Left lobe of liver (tissue), 2 donors: ENCODE measurements at places on chromosomes 2 and 18.

GRCh38 chr2:169349535-169349934, 12.8 kb downstream of the LRP2 start:
- no peak for DNase-seq

GRCh38 chr2:55957142-55957541, 33.6 kb upstream of the EFEMP1 start:
- DNase-seq = no peak

DNA sequence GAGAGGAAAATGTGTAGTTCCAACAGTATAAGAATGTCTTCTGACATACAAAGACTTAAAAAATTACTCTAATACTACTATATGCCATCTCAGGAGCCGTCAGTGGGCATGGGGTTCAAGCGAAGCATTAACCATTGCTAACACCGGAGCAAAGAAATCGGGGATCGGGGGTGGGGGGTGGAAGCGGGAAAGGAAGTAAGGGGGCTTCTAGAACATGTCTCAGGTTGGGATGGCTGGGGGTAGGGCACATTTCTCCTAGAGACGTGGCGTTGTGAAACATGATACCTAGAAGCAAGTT, 702 bp downstream of the LMAN1 start:
- DNase-seq = no peak

- DNase-seq = no peak
These were observed 18.8 kb downstream of the RAB31 start for GRCh38 chr18:9726936-9727335.

GRCh38 chr2:200225951-200226350, 80.5 kb upstream of the SPATS2L start:
- no peak for DNase-seq

- no peak for DNase-seq
These were observed 282.7 kb downstream of the EPHA4 start for GRCh38 chr2:221289389-221289788.

GRCh38 chr2:176139661-176140512, 10.4 kb downstream of the HOXD8 start:
- no peak for DNase-seq

- DNase-seq = no peak
These were observed 167.1 kb downstream of the RPRM start for GRCh38 chr2:153311432-153311831.

DNA sequence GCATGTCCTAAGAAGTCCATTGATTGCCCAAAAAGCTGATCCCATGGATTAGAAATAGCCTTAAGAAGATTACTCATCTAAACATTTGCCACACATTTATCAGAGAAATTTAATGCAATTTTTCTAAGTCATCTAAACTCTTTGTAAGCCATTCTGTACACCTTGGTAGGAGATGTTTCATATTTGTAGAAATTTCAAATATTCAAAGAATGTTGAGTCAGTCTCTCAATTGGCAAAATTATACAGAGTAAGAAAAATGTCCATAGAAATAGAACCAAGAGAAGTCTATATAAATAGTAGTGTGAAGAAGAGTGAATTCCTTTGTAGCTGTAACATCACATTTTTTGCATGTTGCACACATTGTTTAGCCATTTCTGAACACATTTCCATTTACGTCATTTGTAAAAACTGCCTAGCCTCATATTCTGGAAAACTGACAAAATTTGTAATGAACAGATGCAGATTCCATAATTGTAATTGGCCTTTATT, 128.6 kb downstream of the MSTN start:
- no peak for DNase-seq

GRCh38 chr2:169828141-169828811, 1.0 kb downstream of the UBR3 start:
- DNase-seq = peak; percentile 60

DNA sequence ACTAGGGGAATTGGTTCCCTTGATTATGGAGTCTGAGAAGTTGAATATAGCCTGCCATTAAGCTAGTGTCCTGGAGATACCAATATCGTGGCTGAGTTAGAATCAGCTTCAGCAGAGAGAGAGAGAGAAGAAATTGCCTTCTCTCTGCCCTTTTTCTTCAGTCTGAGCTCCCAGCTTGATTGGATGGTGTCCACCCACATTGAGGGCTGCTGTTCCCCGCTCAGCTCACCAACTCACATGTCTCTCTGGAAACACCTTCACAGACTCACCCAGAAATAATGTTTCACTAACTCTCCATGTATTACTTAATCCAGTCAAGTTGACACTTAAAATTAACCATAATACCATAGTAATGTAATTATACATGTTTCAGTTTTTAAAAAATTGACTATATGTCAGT, 17.9 kb upstream of the TRIM43 start:
- no peak for DNase-seq

GRCh38 chr2:48219555-48220436, 310.2 kb upstream of the STON1 start:
- DNase-seq = peak; percentile 79

DNA sequence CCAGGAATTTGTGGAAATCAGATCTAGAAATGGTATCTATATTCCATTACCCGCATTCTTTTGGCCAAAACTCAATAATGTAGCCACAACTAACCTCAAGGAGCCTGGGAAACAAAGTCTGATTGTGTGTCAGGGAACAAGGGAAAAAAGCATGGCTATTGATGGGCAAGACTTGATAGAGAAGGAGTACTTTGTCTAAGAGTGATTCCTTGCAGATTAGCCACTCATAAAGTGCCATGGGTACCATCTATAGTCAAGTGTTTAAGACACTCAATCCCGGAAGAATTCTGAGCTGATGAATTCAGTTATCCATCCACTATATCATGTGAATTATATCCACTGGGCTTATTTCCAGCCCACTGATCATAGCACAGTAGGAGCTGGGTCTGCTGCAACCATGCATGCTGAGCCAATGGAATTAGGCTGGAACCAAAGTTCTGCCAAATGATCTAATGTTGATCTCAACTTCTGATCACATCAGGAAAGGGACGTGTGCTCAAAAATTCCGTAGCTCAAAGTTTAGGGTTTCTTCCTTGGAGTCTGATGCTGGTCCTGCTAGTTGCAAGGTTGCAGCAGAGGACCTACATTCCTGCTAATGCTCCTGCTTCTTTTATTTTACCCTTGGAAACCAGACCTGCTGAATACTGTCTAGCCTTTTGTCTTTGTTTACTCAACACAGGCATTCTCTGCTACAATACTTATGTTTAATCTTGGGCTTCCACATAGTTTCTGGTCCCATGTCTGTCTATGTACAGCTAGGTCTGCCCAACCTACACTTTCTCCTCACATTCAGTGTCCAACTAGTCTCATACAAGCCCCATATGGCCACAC, 629.7 kb downstream of the IRS1 start:
- DNase-seq = no peak
